ENCODE measurements at places on chromosomes 13 and 19. TPM values are rescaled to one million over a fixed set of nuclear protein-coding genes. Genes with fewer than 3 reads are reported as not detected.

DNA sequence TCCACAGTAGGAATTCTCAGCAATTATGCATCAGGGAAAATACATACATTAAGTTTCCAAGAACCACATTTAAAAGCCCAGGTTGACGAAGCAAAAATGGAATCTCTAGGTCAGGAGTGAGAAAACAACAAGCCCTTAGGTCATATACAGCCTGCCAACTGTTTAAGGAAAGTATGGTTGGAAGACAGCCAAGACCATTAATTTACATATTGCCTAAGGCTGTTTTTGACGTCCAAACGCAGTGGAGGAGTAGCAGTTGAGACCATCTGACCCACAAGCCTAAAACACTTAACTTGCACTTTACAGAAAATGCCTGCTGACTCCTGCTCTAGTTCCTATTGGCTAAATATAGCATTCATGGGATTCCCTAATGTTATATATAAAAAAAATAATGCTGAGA, 299.0 kb downstream of the ITGBL1 start:
- DNase-seq = no peak

DNA sequence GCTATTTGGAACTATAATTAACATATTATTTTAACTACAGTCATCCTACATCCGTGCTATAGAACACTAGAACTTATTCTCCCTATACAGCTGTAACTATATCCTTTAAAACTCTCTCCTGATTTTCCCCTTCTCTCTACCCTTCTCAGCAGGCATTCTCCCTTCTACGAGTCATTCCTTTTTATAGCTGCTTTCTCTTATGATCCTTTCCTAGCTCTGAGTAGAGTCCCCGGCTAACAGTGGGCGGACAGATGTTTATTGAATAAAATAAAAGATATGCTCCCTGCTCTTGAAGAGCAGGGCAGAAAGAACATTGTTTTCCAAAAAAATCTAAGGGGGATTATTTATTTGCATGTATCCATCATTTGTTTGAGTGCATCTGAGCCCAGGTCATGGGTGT, 246.5 kb upstream of the TMTC4 start:
- no peak for DNase-seq

DNA sequence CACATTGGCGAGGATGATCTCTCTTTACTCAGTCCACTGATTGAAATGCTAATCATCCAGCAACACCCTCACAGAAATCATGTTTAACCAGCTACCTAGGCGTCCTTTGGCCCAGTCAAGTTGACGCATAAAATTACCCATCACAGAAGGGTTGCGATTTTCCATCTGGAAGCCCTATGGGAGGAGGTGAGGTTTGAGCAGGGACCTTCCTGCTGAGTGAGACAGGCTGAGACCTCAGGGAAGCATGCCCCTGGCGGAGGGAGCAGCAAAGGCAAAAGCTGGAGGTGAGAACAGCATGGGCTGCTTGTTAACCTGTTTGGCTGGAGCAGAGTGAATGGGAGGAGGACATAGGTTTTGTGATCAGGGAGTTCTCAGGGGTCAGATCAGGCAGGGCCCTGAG, 7.3 kb downstream of the TTC9B start:
- DNase-seq = no peak

GRCh38 chr13:61874970-61875579, 459.4 kb upstream of the PCDH20 start:
- DNase-seq = no peak

Gene KLK11
- total RNA-seq = 11.2 TPM

Gene IQCN
- total RNA-seq = 4.1 TPM

Gene VSTM2B
- not detected for total RNA-seq

Gene IPO5
- 83.6 TPM for total RNA-seq
